Psoas muscle (tissue), 8 donors: ENCODE measurements at places on chromosomes 2 and 18.

DNA sequence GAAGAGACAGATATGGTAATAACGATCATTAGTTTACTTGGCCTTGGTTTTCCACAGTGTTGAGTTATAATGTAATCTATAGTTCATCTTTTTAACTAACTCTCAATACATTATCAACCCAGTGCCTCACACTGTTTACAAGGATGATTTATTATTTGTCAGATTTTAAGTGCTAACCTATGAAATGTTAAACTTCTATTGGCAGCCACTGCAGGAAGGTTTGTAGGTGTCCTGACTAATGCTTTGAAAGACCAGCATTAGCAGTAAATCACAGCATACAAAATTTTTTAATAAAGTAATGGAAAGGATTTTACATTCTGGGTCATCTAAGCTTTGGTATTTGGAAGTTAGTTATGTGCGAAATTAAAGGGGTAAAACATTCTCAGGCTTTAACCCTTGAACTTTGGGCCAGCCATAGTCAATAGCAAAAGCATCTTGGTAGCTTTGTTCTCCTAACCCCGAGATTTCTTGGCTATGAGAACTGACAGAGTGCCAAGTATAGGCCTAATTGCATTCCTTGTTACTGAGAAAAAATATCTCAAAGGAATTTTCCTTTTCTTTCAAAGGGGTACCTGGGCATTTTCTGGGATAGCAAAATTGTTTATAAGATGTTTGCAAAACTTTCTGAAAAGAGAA lies 30.6 kb downstream of the SPATS2L start:
- no peak for DNase-seq

DNA sequence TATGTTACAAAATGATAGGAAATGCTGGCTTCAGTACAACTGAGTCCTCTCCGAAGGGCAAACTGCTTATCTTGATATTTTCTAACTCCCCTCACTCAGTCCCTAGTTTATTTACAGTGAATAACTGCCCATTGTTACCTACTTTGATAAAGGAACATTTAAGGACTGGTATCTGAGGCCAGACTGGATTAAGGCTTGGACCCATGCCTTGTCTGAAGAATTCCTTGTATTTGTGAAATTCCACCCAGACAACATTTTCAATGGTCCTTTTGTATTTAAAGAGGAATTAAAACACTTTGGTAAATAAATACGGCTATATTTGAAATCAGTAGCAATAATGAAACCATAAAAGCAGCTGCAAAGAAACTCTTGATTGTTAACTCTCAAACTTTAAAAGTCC lies 58.3 kb downstream of the PELI1 start:
- no peak for DNase-seq

- no peak for DNase-seq
These were observed 65.9 kb upstream of the CPO start for GRCh38 chr2:206873423-206873822.

DNA sequence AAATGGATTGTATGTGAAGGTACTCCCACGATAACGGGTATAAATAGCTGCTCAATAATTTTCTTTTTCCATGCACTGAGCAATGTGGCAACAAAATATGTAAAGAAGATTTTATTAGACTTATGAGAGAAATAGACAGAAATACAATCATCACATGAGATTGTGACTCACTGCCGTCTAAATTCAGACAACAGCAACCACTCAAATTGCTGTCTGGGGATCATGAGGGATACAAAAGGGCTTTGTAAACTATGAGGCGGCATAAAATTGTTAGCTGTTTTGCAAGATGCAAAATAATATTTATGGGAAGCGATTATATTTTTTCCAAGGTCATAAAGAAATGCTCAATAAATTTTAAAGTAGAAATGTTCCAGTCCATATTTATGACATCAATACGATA lies 259.1 kb upstream of the AGAP1 start:
- DNase-seq: no peak

DNA sequence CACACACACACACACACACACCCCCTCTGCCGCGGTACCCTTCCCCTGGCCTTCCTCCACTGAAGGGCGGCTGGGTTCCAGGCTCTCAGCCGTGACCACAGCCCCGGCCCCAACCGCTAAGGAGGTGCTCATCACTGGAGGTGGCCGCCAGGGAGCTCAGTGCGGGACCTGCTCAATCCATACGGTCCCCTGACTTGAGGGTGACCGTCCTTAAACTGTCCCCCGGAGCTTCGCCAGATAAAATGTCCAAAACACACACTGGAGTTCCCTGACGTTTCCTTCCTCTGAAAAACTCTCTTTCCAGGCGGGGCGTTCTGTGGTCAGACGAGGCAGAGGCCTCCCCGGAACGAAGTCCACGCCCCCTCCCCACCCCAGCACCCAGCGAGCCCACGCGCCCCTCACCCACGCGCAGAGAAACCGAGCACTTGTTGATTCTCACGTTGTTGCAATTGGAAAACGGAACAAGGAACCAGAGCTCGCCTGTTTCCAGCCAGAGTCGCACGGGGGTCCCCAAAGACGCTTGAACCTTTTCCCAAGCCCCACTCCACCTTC lies 1.4 kb downstream of the MBP start:
- DNase-seq: peak; percentile 61

GRCh38 chr2:45237850-45238542 lies 228.7 kb upstream of the SIX2 start:
- DNase-seq: peak; percentile 77

- no peak for DNase-seq
These were observed 84.8 kb upstream of the POU3F3 start for GRCh38 chr2:104769096-104769495.
